ENCODE measurements at places on chromosomes 2 and 18.

DNA sequence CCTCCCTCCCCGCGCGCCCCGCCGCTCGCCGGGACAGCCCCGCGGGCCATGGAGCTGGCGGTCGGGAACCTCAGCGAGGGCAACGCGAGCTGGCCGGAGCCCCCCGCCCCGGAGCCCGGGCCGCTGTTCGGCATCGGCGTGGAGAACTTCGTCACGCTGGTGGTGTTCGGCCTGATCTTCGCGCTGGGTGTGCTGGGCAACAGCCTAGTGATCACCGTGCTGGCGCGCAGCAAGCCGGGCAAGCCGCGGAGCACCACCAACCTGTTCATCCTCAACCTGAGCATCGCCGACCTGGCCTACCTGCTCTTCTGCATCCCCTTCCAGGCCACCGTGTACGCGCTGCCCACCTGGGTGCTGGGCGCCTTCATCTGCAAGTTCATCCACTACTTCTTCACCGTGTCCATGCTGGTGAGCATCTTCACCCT lies 865 bp downstream of the GALR1 start:
- DNase-seq, result no peak

DNA sequence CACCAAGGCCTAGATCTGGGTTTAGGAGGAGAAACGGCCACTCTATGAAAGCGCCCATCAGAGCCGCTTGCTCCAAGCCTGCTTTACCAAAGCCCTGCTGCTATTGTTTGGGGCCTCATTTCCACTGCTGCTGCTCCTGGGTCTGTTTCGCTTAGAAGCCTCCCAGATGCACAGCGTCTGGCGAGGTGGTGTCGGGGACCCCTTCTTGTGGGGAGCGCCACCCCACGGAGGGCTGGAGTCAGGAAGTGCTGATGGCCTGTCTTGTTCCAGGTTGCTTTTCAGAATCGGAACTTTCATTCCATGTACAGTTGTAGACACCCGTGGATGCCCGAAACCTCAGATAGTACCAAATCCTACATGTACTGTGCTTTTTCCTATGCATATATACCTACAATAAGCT lies 204.9 kb upstream of the TWIST2 start:
- no peak for DNase-seq

GRCh38 chr2:154758871-154759270 lies 60.4 kb downstream of the KCNJ3 start:
- DNase-seq, result no peak

DNA sequence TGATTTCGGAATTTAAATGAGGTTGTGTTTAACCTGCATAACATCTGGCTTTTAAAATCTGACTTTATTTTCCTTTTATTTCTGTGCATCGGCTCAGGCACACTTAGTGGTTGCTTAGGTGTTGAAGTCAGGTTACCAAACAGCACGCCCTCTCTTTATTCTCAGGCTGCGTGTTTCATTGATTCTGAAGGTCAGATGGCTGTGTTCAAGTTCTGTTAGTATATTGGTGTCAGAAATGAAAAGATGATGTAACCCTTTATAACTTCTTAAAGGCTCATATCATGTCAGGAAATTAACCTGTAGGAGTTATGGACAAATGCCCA lies 246.5 kb downstream of the LDLRAD4 start:
- no peak for DNase-seq

All from KBM-7 (cell line).